WTC11 (cell line): ENCODE measurements at places on chromosomes 3 and 15. TPM values are rescaled to one million over a fixed set of nuclear protein-coding genes. Genes with fewer than 3 reads are reported as not detected.

DNA sequence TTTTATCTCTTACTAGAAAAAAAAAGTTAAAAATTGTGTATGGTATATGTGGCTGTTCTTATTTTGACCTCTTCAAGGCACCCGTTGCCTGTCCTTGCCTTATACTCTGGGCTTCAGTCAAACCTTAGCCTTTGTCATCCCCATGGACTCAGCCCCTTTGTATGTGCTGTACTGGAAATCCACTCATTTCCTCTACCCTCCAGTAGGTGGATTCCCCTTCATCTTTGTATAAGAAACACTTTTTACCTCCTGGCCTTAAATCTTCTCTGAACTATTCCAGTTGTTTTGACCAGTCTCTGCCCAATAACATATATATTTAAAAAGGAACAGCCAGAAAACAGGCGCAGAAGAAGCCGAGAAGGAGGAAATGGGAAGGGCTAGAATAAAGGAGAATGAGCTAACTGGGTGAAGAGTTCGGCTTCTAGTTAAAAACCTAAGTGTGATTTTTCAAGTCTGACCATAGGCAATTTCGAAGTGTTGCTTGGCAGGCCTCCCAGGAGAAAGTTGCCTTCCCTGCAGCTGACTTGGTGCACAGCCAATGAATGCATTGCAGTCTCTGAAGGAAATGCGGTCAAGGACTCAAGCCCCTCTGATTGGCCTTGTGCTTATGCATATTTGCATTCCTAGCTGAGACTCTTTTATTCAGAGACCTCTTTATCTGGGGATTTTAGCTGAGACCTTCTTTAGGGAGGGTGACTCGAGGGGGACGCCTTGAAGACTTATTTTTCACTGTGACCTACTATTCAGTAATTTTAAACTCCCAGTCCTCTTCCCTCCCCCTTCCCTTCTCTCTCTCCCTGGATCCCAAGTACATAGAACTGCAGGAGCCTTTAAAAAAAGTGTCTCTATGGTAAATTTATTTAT is 277.4 kb downstream of the ROBO1 start:
- DNase-seq = peak; percentile 14
- no peaks in the 10 kb centered on the region for H3K36me3 ChIP-seq
- H3K4me3 ChIP-seq = no peak overlapping the region
- H3K27ac ChIP-seq = peak overlapping the region; percentile 63; the same call in 1 of the 2 replicates
- peaks cover 20% of the 10 kb centered on the region for H3K4me1 ChIP-seq

DNA sequence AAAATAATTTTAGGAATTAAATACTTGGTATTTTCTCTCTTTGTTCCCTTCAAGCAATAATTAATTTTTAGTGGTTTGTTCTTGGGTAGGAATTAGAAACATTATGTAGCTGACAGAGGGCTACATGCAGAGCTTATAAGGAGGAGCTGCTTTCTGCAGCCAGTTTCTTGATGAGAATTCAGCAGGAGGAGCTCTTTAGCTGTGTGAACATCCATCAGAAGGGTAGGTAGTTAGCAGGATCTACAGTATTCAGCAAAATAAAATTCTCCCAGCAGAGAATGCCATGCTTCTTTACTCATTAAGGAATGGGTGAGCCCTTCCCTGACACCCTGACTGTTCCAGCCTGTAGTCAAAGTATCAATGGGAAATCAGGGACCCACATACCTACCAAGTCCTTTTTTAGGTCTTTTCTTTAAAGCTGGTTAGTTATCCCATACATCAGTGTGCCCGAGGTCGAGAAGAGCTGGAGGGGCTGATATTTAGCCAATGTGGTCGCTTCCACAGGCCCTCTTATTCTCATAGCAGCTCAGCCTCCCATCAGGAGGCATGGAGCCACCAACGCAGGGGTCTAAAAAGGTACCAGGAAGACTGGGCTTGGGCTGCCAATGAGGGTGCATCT is 54.0 kb downstream of the KCNAB1 start:
- no peaks in the 10 kb centered on the region for H3K27me3 ChIP-seq
- DNase-seq = no peak
- H3K4me1 ChIP-seq = no peaks in the 10 kb centered on the region
- H3K27ac ChIP-seq = no peak overlapping the region

GRCh38 chr3:105362021-105362665 is 4.6 kb upstream of the ALCAM start:
- H3K4me3 ChIP-seq = no peak overlapping the region
- no peaks in the 10 kb centered on the region for H3K27me3 ChIP-seq
- H3K27ac ChIP-seq = no peak overlapping the region
- DNase-seq = no peak
- H3K4me1 ChIP-seq = peaks cover 18% of the 10 kb centered on the region

DNA sequence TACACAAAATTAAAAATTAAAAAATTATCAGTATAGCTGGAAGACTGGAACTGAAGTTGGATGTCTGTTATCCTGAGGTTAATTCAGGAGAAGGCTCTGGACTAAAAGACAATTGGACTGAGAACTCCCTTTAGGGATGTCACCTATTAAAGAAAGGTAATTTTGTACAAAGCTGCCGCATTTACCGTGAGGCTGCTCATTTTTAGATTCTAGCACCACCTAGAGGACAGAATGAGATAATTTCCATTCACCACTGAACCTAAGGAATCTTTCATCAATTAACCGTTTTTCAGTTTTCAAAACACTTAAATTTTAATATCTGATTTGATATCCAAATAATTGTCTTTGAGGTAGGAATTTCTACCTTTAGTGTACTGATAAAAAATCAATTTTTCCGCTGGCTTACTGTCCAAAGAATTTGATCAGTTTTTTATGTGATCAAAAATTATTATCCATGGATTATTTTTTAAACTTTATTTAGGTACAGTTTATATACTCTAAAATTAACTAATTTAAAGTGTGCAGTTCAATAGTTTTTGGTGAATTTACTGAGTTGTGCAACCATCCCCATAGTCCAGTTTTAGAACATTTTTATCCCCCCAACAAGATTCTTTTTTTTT is 106.7 kb upstream of the TNIK start:
- H3K36me3 ChIP-seq = peaks cover 3% of the 10 kb centered on the region; the same call in 1 of the 2 replicates
- H3K27me3 ChIP-seq = no peaks in the 10 kb centered on the region
- no peak for DNase-seq
- peaks cover 13% of the 10 kb centered on the region for H3K4me1 ChIP-seq
- H3K4me3 ChIP-seq = no peak overlapping the region
- H3K27ac ChIP-seq = no peak overlapping the region

Gene CCDC54
- total RNA-seq = not detected in 3 replicates

GRCh38 chr3:124491098-124491497 is 239.2 kb upstream of the UMPS start:
- no peak overlapping the region for H3K4me3 ChIP-seq
- no peak for DNase-seq
- no peak overlapping the region for H3K27ac ChIP-seq

DNA sequence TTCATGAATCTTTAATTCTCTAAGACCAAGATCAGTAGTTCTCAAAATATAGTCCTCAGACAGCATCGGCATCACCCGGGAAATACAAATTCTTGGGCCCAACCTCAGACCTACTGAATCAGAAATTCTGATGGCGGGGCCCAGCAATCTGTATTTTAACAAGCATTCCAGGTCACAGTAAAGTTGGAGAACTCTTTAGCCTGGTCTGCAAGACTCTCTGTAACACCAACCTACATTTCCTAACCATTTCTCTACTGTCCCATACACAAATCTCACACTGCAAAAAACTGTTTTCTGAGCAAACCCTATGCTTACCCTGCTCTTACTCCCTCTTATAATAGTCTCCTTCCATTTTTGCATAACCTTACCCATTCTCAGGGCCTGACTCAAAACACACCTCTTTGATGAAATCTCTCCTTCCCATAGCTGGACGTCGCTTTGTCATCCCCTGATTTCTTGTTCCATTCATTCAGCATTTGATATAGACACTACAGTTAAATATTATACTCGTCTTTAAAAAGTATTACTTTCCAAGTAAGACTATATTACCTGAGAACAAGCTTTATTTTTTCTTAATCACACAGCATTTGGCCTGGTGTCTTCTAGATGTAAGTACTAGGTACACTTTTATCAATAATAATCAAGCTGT is 83.3 kb upstream of the MYO5C start:
- H3K4me3 ChIP-seq = no peak overlapping the region
- no peaks in the 10 kb centered on the region for H3K4me1 ChIP-seq
- H3K27me3 ChIP-seq = no peaks in the 10 kb centered on the region

- H3K36me3 ChIP-seq = no peaks in the 10 kb centered on the region
- peaks cover 12% of the 10 kb centered on the region for H3K4me1 ChIP-seq
- H3K27ac ChIP-seq = no peak overlapping the region
- no peaks in the 10 kb centered on the region for H3K27me3 ChIP-seq
- H3K4me3 ChIP-seq = no peak overlapping the region
These were observed 59.1 kb upstream of the IQSEC1 start for GRCh38 chr3:13132281-13132680.

- peaks cover 34% of the 10 kb centered on the region for H3K27me3 ChIP-seq
- no peak for DNase-seq
- H3K4me1 ChIP-seq = peaks cover 11% of the 10 kb centered on the region
These were observed 4.8 kb upstream of the AVEN start for GRCh38 chr15:34043813-34044212.

- H3K4me3 ChIP-seq = no peak overlapping the region
- H3K36me3 ChIP-seq = peaks cover 5% of the 10 kb centered on the region; the same call in 1 of the 2 replicates
- no peaks in the 10 kb centered on the region for H3K27me3 ChIP-seq
- DNase-seq = no peak
These were observed 77.2 kb upstream of the CFAP20DC start for GRCh38 chr3:59127071-59127470.

Gene MAGEL2
- 10.7 to 12.4 TPM (median 11.2 TPM) in 3 replicates for total RNA-seq

GRCh38 chr3:127475391-127475790 is 115.1 kb downstream of the TPRA1 start:
- no peaks in the 10 kb centered on the region for H3K27me3 ChIP-seq
- peaks cover 13% of the 10 kb centered on the region for H3K4me1 ChIP-seq
- no peaks in the 10 kb centered on the region for H3K36me3 ChIP-seq
- no peak for DNase-seq
- no peak overlapping the region for H3K4me3 ChIP-seq
- no peak overlapping the region for H3K27ac ChIP-seq

Gene ALPK3
- total RNA-seq = 16.5 to 23.0 TPM (median 20.9 TPM) in 3 replicates
